ENCODE measurements at places on chromosomes 4 and X.

DNA sequence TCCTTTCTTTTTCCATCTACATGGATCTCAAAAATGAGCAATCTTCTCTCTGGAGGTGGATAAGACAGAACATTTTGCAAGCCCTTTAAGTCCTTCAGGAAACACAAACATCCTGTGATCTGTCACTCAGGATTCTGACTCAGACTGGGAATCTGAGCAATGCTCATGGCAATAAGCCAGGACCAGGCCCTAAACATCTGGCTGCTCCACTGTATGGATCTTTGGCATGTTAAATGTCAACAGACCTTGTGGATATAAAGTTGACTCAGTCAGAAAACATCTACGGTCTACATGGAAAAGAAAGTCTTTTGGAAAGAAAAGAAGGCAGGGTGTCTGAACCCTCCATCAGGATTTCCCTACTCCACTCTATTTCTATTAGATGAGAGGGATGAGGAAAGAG is 17.8 kb upstream of the CHIC2 start:
- DNase-seq, result no peak

DNA sequence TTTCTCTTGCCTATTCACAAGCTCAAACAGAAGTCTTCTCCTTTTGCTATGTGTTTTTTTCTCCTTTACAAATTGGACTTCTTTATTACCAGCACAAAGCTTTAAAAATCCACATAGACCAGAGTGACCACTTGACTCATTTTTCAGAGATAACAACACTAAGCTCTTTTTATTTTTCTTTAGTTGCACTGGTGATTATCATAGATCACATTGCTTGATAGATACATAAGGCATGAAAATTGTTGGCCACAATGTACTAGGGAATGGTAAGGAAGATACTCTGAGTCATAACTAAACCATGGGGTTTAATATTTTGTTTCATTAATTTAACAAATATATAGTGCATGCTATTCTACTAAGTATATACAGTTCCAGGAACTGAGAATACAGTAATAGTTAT is 159.0 kb downstream of the GASK1B start:
- no peak for DNase-seq

- DNase-seq, result no peak
Measured at GRCh38 chrX:105758754-105759153, 63.6 kb upstream of the NRK start.

GRCh38 chr4:107066621-107067020 is 30.5 kb upstream of the DKK2 start:
- DNase-seq, result no peak

GRCh38 chrX:153410888-153411254 is 401 bp upstream of the ZFP92 start:
- DNase-seq, result no peak

DNA sequence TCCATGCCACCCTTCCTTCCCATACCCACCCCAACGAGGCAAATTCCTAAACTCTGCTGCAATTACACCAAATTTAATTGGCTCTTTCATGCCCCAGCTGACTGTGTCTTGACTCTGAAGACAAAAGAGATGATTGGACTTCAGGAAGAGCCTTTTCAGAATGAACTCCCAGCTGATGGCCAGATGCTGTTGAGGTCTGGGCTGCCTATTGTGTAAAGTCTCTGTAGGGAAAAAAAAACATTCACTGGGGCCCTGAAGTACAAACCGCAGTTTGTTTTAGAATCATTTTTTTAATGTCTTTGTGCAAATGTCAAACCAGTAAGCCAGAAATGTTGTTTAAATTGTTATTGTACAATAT is 174.8 kb downstream of the HHIP start:
- no peak for DNase-seq

DNA sequence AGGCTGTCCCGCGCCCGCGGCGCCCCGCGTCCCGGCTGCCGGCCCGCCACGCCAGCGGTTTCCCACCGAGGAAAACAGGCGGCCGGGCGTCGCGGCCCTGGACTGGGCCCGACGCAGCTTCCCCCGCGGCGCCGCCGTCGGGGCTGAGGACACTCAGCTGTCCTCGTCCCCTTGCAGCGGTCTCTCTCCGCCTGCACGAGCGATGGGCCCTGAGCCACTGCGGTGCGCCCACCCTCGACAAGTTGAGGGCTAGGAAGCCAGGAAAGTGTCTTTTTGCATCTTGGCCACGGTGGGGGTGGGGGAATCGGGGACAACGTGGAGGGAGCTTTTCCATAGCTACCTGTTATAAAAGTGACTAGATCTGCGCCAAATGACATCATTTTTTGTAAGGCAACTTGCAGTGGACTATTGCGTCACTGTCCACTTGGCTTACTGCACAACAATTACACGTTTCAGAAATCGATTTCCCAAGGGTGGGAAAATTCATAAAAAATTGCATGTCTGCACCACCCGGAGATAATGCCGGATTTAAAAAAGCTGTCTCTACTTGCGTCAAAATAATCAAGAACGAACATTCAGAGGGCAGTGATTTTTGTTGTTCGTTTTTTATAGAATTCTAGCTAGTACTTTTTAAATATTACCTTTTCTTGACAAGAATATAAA is 1.1 kb downstream of the KLHL15 start:
- peak; percentile 0 for DNase-seq

GRCh38 chrX:22389556-22390179 is 117.0 kb downstream of the CBLL2 start:
- no peak for DNase-seq

GRCh38 chrX:7170898-7171297 is 22.9 kb upstream of the PUDP start:
- DNase-seq, result peak; percentile 1

DNA sequence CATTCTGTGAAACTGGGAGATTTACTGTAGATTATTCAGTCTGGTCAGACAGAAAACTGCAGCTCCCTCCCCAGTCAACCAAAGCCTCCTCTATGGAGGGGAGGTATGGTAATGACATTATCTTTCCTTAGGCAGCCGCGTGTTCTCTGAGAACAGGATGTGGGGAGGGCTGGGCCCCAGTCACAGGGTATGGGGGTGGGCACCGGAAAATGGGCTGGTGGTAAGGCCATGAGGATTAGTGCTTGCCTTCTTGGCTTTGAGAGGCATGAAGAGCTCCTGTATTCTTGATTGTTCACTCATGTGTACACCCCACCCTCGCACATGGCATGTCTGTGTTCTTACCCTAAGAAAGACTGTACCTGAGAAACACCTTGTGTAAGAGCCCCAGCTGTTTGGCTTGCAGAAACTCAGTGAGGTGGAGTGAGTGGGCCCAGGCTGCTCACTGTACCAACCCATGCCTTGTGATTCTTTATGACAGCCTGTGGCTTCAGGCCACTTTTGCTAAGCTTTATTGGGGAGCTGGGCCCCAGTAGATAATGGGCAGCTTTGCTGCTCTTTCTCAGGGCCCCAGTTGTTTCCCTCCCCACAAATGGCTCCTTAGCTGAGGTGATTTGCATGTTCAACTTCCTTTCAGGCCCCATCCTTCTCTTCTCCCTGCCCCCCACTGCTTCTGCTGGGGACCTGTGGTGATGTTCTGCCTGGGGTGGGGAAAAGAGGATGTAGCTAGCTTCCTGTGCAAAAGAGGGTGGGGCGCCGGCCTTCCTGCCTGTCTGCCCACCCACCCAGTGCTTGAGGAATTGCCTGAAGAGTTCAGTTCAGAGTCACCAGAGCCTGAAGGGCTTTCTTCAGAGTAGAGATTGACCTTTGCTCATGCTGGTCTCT is 30.7 kb downstream of the MSN start:
- peak; percentile 53 for DNase-seq

Data from activated T-cell treated with anti-CD3 and anti-CD28 coated beads for 1 hour (primary cell).